ENCODE measurements at places on chromosomes 5 and 9.

DNA sequence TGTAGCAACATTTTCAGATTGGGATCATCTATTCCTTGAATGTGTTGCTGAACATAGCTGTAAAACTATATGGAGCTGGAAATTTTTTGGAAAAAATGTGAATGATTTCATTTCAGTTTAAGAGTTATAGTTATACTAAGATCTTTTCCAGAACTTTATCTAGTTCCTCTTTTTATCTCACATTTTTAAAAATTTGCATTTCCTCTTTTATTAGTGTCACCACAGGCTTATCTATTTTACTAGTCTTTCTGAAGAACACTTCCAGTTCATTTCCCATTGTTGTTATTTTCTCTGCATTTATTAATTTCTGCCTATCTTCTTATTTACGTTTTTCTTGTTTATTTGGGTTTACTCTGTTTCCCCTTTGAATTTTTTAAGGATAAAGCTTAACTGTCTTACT lies 46.0 kb upstream of the FSTL4 start:
- DNase-seq, result no peak

GRCh38 chr9:126681336-126681735 lies 67.6 kb downstream of the LMX1B start:
- DNase-seq, result no peak

GRCh38 chr9:112007575-112008240 lies 111.1 kb downstream of the UGCG start:
- no peak for DNase-seq

GRCh38 chr9:16128003-16128402 lies 575.2 kb downstream of the CCDC171 start:
- DNase-seq, result no peak

DNA sequence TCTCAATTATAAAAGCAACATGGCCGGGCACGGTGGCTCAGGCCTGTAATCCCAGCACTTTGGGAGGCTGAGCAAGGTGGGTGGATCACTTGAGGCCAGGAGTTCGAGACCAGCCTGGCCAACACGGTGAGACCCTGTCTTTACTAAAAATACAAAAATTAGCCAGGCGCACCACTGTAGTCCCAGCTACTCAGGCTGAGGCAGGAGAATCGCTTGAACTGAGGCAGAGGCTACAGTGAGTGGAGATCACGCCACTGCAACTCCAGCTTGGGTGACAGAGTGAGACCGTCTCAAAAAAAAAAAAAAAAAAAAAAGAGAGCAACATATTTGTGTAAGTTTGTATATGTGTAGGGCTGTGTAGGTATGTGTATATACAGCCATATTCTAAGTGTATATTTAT lies 7.5 kb downstream of the RPS6 start:
- no peak for DNase-seq

DNA sequence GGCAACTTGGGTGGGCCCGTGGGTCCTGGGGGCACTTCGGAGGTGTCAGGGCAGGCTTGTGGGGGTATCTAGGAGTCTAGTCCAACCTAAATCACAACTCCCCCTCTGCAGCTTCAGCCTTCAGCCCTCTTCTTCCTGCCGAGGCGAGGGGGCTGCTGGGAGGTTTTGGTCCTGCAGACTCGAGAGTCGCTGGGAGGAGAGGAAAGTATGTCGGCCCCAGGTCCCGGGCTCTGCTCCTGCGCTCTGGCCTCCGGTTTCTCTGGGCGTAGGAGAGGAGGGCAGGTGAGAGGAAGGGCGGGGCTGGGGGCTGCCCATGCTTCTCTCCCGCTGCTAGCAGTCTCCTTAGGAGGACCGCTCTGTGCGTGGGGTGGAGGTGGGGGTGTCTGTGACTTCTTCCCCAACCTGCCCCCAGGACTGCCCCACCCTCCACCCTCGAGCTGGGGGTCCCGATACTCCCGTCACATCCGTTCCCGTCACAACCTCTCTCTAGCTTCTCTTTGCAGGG lies 139.8 kb upstream of the COL5A1 start:
- no peak for DNase-seq

DNA sequence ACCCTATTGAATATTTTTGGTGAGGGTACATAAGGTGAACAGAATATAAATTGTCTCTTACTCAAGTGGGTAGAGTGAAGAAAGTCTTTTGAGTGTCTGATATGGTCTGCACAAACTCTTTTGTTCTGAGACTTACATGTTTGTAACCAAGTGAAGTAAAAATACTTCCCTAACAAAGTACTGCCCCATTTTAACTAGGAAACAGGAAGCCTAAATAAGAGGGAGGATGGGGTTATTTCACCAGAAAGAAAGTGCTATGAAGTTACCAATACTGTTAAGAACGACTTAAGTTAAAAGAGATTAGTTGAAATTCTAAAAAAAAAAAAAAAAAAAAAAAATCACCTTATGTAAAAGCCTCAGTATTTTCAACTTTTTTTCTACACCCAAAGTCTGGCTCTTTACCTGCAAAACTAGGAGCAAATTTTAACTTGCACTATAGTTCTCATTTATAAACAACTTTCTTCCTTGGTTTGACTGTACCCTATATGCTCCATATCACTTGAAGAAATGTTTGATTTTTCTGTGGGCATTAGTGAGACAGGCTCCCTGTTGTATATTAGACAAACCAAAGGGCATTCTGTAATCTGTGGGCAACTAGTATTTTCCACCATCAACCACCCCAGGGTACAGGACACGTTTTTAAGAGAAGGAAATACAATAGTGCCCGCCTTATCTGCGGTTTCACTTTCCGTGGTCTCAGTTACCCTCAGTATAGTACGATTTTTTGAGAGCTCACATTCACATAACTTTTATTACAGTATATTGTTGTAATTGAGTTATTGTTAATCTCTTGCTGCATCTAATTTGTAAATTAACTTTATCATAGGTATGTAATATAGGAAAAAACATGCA lies 127.7 kb downstream of the NR3C1 start:
- no peak for DNase-seq

GRCh38 chr5:65172486-65173129 lies 309.1 kb downstream of the ADAMTS6 start:
- no peak for DNase-seq

- DNase-seq, result no peak
Measured at GRCh38 chr5:27511061-27511460, 472.7 kb upstream of the CDH9 start.

- DNase-seq, result no peak
Measured at GRCh38 chr5:130295235-130295634, 391.0 kb downstream of the CHSY3 start.

DNA sequence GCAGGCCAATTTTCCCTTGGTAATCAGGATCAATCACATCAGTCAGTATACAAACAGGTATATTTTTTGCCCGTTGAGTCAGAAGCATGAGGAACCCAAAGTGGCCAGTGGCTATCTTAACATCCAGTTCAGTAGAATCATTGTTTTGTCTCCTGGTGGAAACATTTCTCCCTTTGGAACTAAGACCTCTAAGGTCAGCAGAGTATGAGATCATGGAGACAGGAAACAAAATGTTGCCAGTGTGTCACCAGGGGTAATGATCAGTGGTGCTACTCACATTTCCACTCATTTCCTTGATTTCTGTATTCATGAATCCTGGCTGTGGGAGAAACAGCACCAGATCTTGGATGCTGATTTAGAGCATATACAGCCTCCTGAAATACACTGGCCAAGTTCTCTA lies 553.0 kb downstream of the CSNK1G3 start:
- DNase-seq, result no peak

- DNase-seq, result no peak
Measured at GRCh38 chr9:94719878-94720277, 6.6 kb upstream of the AOPEP start.

GRCh38 chr5:115186794-115187193 lies 17.1 kb upstream of the TRIM36 start:
- DNase-seq, result no peak

- no peak for DNase-seq
Measured at GRCh38 chr5:151589878-151590570, 1.1 kb downstream of the FAT2 start.

GRCh38 chr9:129283705-129284606 lies 105.9 kb upstream of the IER5L start:
- no peak for DNase-seq

- DNase-seq, result no peak
Measured at GRCh38 chr9:121658166-121658565, 6.7 kb downstream of the DAB2IP start.

GRCh38 chr9:99389087-99390033 lies 167.3 kb downstream of the SEC61B start:
- no peak for DNase-seq

- DNase-seq, result no peak
Measured at GRCh38 chr5:149771216-149771980, 41.3 kb downstream of the PPARGC1B start.

- no peak for DNase-seq
Measured at GRCh38 chr5:132238169-132238744, 10.6 kb upstream of the P4HA2 start.

- DNase-seq, result no peak
Measured at GRCh38 chr5:97623441-97623840, 440.4 kb upstream of the RIOK2 start.

DNA sequence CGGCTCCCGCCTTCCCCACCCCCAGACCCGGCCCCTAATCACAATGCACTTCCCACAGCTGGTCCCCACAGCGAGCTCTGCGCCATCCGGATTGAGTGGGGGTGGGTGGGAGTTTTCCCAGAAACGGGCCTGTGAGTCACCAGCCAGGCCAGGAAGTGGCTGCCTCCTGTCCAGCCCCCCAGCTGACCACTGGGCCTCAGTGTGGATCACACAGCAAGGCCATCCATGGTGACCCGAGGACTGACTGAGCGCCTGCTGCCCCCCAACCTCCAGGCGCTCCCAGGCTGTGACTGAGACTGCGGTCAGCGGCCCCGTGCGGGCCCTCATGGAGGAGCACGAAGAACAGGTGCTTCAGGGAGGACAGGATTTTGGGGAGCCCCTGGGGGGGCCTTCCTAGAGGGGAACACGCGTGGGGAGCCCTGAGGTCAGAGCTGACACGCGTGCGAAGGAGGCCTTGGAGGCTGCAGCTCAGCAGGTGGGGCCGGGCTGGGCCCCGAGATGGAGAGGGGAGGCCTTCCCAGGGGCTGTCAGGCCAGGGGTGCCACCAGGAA lies 48.3 kb upstream of the EGFL7 start:
- DNase-seq, result peak; percentile 72

DNA sequence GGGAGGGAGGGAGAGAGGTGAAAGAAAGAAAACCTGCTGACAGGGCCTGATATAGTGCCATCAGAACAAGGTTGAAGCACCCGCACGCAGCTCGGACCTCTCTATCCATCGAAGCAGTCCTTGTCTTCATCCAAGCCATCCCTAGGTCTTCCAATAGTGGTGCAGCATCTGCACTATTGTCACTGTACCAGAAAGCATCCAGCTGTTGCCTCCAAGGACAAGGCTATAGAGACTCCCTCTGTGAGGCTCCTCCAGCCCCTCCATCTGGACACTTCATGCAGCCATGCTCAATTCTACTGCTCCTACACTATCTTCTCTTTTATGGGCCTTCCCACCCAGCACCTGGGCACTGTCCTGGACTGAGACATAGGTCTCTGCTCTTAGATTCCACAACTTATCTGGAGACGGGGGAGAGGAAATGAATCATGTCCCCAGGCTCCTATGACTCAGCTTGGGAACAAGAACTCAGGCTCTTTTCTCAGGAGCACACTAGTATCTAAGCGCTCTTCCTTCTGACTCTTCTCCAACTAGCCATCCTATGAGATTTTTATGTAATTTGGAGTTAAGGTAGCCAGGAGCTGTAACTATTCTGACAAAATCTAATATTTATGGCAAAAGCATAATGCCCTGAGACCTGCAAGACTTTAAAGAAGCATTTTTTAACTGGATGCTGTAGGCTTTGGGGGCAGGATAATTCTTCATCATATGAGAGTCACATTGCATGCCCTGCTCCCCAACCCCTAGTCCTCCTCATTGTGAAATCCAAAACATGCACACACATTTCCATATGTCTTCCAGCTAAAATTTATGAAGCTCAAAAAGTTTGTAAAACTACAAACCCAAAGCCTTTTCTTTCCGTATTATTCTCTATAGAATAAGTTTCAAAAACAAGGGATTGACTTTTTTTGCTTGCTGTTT lies 446.8 kb downstream of the CCDC171 start:
- DNase-seq, result peak; percentile 70

GRCh38 chr5:126004636-126005035 lies 418.6 kb upstream of the GRAMD2B start:
- no peak for DNase-seq

- no peak for DNase-seq
Measured at GRCh38 chr9:8188723-8189407, 389.3 kb upstream of the DMAC1 start.

DNA sequence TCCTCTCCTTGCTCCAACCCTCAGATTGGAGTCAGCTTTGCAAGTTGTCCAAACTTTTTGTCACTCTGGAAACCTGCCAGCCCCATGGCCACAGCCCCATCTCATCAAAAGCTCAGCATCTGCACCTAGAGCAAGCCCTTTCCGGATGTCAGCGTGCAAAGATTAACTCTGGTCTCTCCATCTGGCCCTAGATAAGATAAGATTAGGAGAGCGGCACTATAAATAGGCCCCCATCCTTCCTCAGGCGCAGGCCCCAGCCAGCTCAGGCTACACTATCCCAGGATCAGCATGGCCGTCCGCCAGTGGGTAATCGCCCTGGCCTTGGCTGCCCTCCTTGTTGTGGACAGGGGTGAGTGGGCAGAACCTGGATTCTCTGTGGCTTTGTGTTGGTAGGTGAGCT lies at the start of gene SPINK4:
TSS of gene SPINK4 (plus strand) at position 247 of the 400 bp plus-strand sequence. CDS start at position 289, 42 bp downstream.
- DNase-seq, result no peak

GRCh38 chr5:173069671-173070070 lies 13.5 kb downstream of the CREBRF start:
- no peak for DNase-seq

GRCh38 chr5:124773315-124774311 lies 27.2 kb upstream of the ZNF608 start:
- no peak for DNase-seq

DNA sequence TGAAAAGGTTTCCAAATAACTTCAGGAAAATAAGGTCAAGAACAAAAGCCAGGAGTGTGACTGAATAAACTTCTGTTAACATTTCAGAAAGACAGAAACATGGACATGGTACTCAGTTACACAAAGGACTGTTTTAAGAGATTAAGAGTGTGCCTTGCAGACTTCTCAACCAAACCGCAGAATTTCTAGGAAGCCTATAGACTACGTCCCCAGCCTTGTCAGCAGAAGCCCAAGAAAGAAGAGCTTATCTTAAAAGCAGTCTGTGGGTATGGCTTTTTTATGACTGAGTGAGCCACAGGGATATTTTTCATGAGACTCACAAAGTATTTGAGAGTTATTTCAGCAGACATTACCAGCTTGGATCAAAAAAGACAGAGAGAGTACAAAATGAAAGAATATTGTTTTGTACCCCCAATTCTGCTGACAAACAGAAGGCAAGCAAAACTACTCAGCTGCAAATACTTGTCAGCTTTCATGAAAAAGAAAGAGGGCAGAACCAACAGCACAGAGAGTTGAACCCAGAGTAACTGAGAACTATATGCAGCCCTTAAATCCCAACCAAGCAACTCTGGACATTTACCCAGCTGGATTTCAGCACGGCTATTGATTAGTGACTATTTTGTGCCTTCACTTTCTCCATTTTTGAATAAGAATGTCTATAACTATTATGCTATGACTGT lies 711.0 kb upstream of the CTNND2 start:
- no peak for DNase-seq

Measured in smooth muscle cell of the brain vasculature (primary cell).